Upper lobe of right lung (tissue), 1 donor: ENCODE measurements at places on chromosomes 11 and 22. TPM values are rescaled to one million over a fixed set of nuclear protein-coding genes. Genes with fewer than 3 reads are reported as not detected.

- H3K4me3 ChIP-seq = peak overlapping the region; percentile 100
- H3K4me1 ChIP-seq = peaks cover 64% of the 10 kb centered on the region
- peaks cover 45% of the 10 kb centered on the region for H3K36me3 ChIP-seq
- peak overlapping the region; percentile 48 for H3K27ac ChIP-seq
These were observed 2.4 kb downstream of the ATF4 start for GRCh38 chr22:39522567-39523300.

GRCh38 chr11:118623269-118623655 lies 15.8 kb downstream of the PHLDB1 start:
- H3K27ac ChIP-seq = peak overlapping the region; percentile 67
- no peak for DNase-seq
- H3K4me3 ChIP-seq = no peak overlapping the region
- peaks cover 56% of the 10 kb centered on the region for H3K4me1 ChIP-seq
- peaks cover 35% of the 10 kb centered on the region for H3K36me3 ChIP-seq

- H3K27me3 ChIP-seq = no peaks in the 10 kb centered on the region
- H3K27ac ChIP-seq = no peak overlapping the region
- no peaks in the 10 kb centered on the region for H3K4me1 ChIP-seq
These were observed 12.3 kb downstream of the MMP3 start for GRCh38 chr11:102831128-102831488.

DNA sequence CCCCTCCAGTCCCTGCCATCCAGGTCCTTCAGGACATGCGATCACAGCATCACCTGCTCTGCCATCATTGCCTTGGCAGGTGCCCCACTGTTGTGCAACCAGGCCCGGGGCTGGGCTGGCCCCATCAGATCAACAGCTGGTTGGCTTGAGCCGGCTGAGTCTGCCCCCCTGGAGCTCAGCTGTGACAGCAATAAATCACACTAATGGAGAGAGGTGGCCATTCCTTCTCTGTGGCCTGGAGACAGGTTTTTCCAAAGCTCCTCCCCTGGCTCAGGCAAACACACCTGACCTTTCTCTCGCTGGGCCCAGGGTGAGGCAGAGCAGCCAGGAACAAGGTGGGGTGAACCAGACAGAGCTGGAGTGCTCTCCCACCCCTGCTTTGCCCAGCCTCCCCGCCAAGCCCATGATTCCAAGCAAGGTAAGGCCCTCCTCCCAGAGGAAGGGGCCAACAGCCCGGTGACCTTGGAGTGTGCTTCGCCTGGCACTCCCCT lies 8.9 kb upstream of the FXYD2 start:
- no peaks in the 10 kb centered on the region for H3K36me3 ChIP-seq
- H3K27ac ChIP-seq = no peak overlapping the region
- peak; percentile 88 for DNase-seq

GRCh38 chr11:69375316-69376154 lies 81.6 kb downstream of the MYEOV start:
- H3K36me3 ChIP-seq = no peaks in the 10 kb centered on the region
- no peak overlapping the region for H3K4me3 ChIP-seq
- peaks cover 7% of the 10 kb centered on the region for H3K4me1 ChIP-seq
- H3K27me3 ChIP-seq = no peaks in the 10 kb centered on the region

DNA sequence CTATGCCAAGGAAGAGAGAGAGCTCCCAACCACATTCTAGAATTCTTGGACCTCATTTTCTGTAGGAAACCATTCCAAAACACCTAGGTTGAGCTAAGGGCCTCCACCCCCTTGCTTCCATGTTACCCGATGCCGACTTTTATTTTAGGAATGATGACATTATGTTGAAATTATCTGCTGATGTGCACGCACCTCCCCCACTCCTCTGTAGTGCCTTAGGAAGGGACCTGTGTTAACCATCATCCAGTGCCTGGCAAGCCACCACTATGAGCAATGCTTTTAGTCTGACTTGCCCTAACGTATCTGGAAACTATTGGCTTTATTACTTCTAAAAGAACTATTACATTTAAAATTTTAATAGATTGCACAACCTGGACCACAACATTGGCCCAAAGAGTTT lies 42.1 kb downstream of the NCAPD3 start:
- no peak overlapping the region for H3K27ac ChIP-seq
- H3K36me3 ChIP-seq = peaks cover 41% of the 10 kb centered on the region
- no peaks in the 10 kb centered on the region for H3K27me3 ChIP-seq
- no peaks in the 10 kb centered on the region for H3K4me1 ChIP-seq

DNA sequence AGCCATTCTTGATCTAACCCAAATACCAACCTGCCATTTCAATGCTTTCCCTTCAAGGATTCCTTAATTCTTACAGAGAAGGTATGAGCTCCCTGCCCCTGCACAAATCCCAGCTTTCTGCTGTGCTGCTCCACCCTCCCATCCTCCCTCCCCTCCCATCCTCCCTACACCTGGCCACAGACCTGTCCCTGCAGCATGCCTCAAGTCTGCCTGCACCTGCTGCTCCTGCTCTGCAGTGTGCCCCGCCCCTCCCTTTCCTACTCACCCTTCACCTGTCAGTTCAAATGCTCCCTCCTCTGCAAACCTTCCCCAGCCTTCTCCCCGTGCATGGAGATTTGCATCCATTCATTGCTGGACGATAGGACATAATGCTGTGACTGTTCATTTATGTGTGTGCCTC lies 139.9 kb upstream of the NARS2 start:
- H3K4me3 ChIP-seq = no peak overlapping the region
- H3K27me3 ChIP-seq = no peaks in the 10 kb centered on the region
- DNase-seq = no peak

DNA sequence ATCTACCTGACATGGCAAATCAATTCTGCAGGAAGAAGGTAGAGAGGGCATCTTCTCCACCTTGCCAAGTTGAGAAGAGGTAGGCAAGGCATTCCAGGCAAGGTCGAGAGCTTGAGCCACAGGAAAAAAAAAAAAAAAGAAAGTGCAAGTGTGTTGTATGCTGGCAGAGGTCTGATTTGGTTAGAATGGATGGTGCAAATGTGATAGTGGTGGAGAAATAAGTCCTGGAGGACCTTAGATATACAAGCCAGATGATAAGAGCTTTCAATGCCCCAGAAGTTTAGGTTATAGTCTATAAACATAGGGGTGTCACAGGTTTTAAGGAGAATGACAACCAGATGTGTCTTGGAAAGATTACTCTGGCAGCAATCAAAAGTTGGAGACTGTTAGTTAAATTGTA lies 1.4 kb downstream of the FBXO3 start:
- H3K4me1 ChIP-seq = peaks cover 17% of the 10 kb centered on the region
- no peaks in the 10 kb centered on the region for H3K27me3 ChIP-seq
- peak overlapping the region; percentile 68 for H3K4me3 ChIP-seq
- DNase-seq = no peak
- H3K36me3 ChIP-seq = peaks cover 25% of the 10 kb centered on the region

GRCh38 chr11:121543836-121544380 lies 91.1 kb upstream of the SORL1-AS1 start:
- no peak overlapping the region for H3K4me3 ChIP-seq
- no peaks in the 10 kb centered on the region for H3K4me1 ChIP-seq
- DNase-seq = no peak

DNA sequence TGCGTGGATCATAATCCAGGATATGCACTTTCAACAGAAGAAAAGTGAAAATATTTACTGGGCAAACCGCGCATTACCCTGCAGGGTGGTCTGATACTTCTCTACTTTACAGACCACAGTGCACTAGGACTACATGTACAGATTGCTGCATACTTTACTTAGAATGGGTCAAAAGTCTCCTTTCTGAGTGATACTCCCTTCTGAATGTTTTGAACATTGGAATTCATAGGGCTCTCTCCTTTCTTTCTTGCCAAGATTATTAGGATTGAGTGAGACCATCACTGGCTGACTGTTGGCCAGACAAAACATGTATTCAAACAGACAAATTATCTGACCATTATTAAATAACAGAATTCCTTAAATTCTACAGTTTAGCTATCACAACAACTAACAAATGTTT lies 6.6 kb upstream of the FIBIN start:
- no peak for DNase-seq
- peak overlapping the region; percentile 30 for H3K27ac ChIP-seq
- no peak overlapping the region for H3K4me3 ChIP-seq

DNA sequence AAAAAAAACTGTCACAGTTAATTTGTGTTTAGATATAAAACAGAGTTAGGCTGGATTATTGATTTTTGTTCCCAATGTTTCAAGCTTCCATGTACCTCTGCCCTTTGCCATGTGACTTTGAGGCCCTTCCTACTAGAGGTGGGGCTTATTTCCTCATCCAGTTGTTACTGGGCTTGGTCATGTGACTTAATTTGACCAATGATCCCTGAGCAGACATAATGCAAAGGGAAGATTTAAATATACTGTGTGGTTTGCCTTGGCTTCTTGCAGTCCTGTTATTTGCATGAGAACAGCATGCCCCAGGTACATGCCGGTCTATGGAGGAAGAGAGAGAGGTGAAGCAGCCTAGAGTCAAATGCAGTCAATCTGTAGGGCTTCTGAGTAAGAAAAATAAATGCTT lies 347.0 kb downstream of the MIAT start:
- H3K27me3 ChIP-seq = peaks cover 21% of the 10 kb centered on the region
- H3K4me1 ChIP-seq = no peaks in the 10 kb centered on the region
- H3K27ac ChIP-seq = no peak overlapping the region

- H3K27ac ChIP-seq = no peak overlapping the region
- no peak overlapping the region for H3K4me3 ChIP-seq
- no peaks in the 10 kb centered on the region for H3K27me3 ChIP-seq
- H3K4me1 ChIP-seq = no peaks in the 10 kb centered on the region
These were observed 6.6 kb downstream of the OR51F1 start for GRCh38 chr11:4763096-4763495.

DNA sequence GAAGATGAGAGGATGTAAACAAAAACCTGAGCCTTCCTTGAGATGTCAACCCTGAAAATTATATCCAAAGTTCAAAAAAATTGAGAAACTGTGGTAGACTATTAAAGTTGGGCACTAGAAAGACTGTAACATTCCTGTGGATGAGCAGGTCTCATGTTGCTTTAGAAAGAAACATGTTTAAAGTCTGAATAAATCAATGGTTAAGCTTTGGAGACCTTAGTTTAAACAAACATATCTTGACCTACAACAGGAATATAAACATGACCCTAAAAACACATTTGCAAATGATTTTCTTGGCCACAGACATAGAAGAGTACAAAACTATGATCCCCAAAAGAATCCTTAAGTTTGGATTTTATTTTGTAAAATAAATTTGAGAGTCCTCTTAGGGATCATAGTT lies 38.1 kb upstream of the PCF11 start:
- no peak overlapping the region for H3K4me3 ChIP-seq
- DNase-seq = no peak
- no peaks in the 10 kb centered on the region for H3K36me3 ChIP-seq

GRCh38 chr22:37208401-37209139 lies 3.7 kb downstream of the SSTR3 start:
- H3K4me1 ChIP-seq = no peaks in the 10 kb centered on the region
- H3K27me3 ChIP-seq = peaks cover 3% of the 10 kb centered on the region
- peak; percentile 37 for DNase-seq
- H3K4me3 ChIP-seq = no peak overlapping the region
- H3K36me3 ChIP-seq = no peaks in the 10 kb centered on the region

DNA sequence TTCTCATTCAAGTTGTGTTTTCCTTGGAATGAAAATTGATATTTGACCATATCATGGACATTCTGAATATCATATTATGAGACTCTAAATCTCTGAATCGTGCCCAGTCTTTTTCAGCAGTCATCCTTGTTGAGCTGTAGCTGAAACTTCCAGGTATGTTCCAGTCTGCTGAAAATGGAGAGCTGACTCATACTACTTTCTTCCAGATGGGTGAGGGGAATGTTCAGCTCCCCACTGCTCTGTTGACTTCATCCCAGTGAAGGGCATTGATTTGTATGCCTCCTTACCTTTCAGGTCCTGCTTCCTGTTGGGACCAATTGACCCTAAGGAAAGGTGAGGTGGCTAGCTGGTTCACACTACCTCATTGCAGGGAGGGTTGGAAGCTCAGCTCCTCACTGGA lies 3.5 kb downstream of the OR5P2 start:
- no peak for DNase-seq
- no peaks in the 10 kb centered on the region for H3K36me3 ChIP-seq
- H3K4me3 ChIP-seq = no peak overlapping the region
- no peaks in the 10 kb centered on the region for H3K4me1 ChIP-seq
- H3K27me3 ChIP-seq = no peaks in the 10 kb centered on the region

- H3K4me3 ChIP-seq = no peak overlapping the region
- DNase-seq = no peak
- H3K27me3 ChIP-seq = no peaks in the 10 kb centered on the region
- no peak overlapping the region for H3K27ac ChIP-seq
- no peaks in the 10 kb centered on the region for H3K36me3 ChIP-seq
These were observed 104.5 kb downstream of the NXPE2 start for GRCh38 chr11:114782650-114783310.

- no peaks in the 10 kb centered on the region for H3K4me1 ChIP-seq
- no peak overlapping the region for H3K4me3 ChIP-seq
- peaks cover 4% of the 10 kb centered on the region for H3K27me3 ChIP-seq
- no peak for DNase-seq
- H3K36me3 ChIP-seq = no peaks in the 10 kb centered on the region
- no peak overlapping the region for H3K27ac ChIP-seq
These were observed 37.8 kb downstream of the ARL14EP start for GRCh38 chr11:30360741-30361140.

GRCh38 chr11:709109-709997 lies 3.3 kb downstream of the EPS8L2 start:
- no peaks in the 10 kb centered on the region for H3K36me3 ChIP-seq
- no peak for DNase-seq
- H3K4me1 ChIP-seq = peaks cover 23% of the 10 kb centered on the region
- no peak overlapping the region for H3K27ac ChIP-seq
- no peak overlapping the region for H3K4me3 ChIP-seq

DNA sequence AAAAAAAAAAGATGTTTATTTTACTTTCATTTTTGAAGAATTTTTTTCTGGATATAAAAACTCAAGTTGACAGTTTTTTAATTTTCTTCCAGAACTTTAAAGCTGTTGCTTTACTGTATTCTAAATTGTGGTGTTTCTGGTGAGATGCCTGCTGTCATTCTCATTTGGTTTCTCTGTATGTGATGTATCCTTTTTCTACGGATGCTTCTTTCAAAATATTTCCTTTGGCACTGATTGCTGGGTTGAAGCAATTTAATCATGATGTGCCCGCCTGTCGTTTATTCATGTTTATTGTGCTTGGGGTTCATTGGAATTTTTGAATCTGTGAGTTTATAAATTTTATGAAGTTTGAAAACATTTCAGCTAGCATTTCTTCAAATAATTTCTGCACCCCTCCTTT lies 29.4 kb upstream of the CTSD start:
- no peak for DNase-seq
- H3K4me3 ChIP-seq = no peak overlapping the region
- H3K4me1 ChIP-seq = no peaks in the 10 kb centered on the region

- H3K4me3 ChIP-seq = no peak overlapping the region
- H3K27ac ChIP-seq = no peak overlapping the region
- H3K4me1 ChIP-seq = peaks cover 7% of the 10 kb centered on the region
- H3K27me3 ChIP-seq = no peaks in the 10 kb centered on the region
These were observed 18.4 kb upstream of the TLCD5 start for GRCh38 chr11:120306519-120307242.

GRCh38 chr11:121757480-121758125 lies 304.8 kb upstream of the SORL1-AS1 start:
- no peak for DNase-seq
- no peak overlapping the region for H3K27ac ChIP-seq
- H3K4me3 ChIP-seq = no peak overlapping the region
- H3K4me1 ChIP-seq = no peaks in the 10 kb centered on the region
- H3K36me3 ChIP-seq = no peaks in the 10 kb centered on the region

The SEPTIN3 gene
- total RNA-seq = 3.2 TPM

The TEAD1 gene
- 72.3 TPM for total RNA-seq

The MS4A6E gene
- total RNA-seq = not detected

The GRM5 gene
- 0.06 TPM for total RNA-seq

The FOLH1 gene
- total RNA-seq = 5.1 TPM

The CCDC116 gene
- total RNA-seq = 0.69 TPM

The PRAME gene
- total RNA-seq = not detected

The MOV10L1 gene
- 1.2 TPM for total RNA-seq

The OR5F1 gene
- total RNA-seq = not detected

The NCR3LG1 gene
- total RNA-seq = 5.6 TPM

The RFPL1 gene
- not detected for total RNA-seq

The OR56A1 gene
- not detected for total RNA-seq
